Peyer's patch (tissue), 4 donors: ENCODE measurements at places on chromosomes 12 and 14. TPM values are rescaled to one million over a fixed set of nuclear protein-coding genes. Genes with fewer than 3 reads are reported as not detected.

Gene PPP1CC
- total RNA-seq = 180 TPM

Gene PPP4R4
- not detected for total RNA-seq

Gene GLIPR1L1
- total RNA-seq = not detected

Gene EID3
- 17.2 TPM for total RNA-seq

Gene SERPINA9
- 0.80 TPM for total RNA-seq
